ENCODE measurements at places on chromosomes 13 and 19.

GRCh38 chr13:110109910-110110309 lies 197.0 kb downstream of the COL4A1 start:
- DNase-seq = no peak

DNA sequence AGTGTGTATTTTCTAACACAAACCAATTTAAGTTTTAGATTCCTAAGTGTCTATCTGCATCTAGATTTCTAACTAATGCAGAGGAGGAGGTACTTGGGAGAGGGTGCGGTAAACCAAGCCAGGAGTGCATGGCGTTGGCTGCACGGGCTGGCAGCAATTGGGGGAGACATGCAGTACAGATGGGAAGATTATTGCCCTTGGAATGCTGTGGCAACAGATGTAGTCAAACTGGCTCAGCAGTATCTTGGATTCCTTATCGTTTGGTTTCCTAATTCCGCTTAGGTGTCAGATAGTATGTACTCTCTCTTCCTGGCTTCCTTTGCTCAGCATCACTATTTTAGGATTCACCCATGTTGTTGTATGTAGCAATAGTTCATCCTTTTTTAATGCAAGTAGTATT lies 29.4 kb upstream of the STK24 start:
- no peak for DNase-seq

DNA sequence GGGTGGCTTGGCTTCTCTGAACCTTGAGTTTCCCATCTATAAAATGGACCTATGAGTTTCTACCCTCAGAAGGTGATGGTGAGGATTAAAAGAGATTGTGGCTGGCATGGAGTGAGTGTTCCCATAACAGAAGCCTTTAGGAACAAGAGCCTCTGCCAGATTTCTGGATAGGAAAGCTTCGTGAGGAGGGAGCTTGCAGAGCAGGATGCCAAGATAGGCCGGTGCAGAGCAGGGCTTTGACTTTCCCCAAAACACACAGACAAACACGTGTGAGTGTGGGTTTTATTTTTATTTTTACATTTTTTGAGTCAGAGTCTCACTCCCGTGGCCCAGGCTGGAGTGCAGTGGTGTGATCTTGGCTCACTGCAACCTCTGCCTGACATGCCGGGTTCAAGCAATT lies 3.7 kb upstream of the CNN1 start:
- no peak for DNase-seq

- no peak for DNase-seq
These were observed 1237.4 kb downstream of the UQCRFS1 start for GRCh38 chr19:27975419-27976005.

GRCh38 chr19:5903056-5903623 lies 450 bp downstream of the NDUFA11 start:
- DNase-seq = peak; percentile 5

Data from CD14-positive monocyte (primary cell).